ENCODE measurements at places on chromosomes 7 and 10.

GRCh38 chr10:34880817-34881216 is 65.7 kb upstream of the PARD3 start:
- no peak for DNase-seq

DNA sequence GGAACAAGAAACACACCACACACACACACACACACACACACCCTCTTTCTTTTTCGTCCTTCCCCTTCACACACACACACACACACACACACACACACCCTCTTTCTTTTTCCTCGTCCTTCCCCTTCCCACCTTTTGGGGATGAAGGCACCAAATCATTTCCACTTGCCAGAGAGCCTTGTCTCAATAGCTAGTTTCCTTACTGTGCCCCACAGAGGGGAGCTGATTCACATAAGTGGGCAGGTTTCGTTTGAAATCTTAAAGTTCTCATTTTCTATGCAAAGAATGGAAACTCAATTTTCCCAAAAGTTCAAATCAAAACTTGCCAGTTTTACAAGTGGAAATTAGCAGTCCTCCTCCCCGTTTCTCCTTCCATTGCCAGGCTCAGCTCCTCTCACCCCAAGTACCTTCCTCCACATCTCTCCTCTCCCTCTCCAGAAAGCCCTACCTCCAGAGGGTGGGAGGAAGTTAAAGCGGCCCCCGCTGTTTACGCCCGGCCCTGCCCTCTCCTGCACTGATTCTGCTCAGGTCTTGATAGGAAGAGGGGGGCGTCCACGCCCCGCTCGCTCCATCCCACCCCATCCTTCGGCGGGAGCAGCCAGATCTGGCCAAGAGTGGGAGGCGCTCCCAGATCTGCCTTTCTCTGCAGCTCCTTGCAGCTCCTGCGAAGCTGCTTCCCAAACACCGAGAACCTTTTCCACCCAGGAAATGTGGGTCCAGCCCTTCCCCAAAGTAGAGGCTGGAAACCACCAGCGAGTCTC is 1.3 kb downstream of the CTTNBP2 start:
- no peak for DNase-seq

DNA sequence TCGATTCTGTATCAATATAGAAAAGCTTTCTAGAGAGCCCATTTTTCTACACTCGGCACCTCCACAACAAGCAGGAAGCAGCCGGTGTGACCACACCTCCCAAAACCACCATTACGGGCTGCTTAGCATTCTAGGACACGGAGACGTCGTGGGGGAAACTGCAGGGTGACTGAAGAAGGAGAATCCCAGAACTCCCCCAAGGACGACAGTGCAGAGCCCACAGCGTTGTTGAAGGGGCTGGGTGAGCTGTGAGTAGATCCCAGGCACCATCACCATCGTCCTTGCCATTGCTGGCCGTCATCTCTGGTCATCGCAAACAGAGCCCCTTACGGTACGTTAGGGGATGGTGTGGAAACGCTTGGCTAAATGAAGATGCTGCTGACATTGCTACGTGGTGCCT is 351.8 kb downstream of the PTPRN2 start:
- DNase-seq, result no peak

- DNase-seq, result no peak
These were observed 936.2 kb downstream of the PCDH15 start for GRCh38 chr10:53864846-53865245.

- DNase-seq, result no peak
These were observed 1182.4 kb downstream of the DNAJB9 start for GRCh38 chr7:109752068-109752467.

- no peak for DNase-seq
These were observed 124.5 kb downstream of the PRPF18 start for GRCh38 chr10:13711291-13711690.

DNA sequence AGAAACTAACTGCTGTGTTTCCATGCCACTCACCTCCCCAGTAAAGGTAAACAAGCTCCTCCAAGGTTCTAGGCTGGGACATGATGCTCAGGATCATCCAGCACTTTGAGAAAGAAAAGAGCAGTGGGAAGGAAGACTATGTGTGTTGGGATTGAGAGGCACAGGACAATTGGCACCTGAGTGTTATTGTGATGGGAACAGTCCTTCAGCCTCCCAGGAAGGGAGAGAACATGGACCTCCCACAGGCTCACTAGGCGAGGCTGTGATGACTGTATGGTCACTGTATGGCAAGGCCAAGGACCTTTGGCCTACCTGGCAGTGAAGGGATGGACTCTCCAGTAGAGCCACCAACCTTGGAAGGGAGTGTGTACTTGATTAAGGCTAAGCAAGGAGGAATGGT is 123.2 kb upstream of the UNC5B start:
- no peak for DNase-seq
